Renal cortical epithelial cell (primary cell): ENCODE measurements at places on chromosomes 12 and 14.

- no peak for DNase-seq
Measured at GRCh38 chr12:39805651-39806050, 186.0 kb upstream of the ABCD2 start.

DNA sequence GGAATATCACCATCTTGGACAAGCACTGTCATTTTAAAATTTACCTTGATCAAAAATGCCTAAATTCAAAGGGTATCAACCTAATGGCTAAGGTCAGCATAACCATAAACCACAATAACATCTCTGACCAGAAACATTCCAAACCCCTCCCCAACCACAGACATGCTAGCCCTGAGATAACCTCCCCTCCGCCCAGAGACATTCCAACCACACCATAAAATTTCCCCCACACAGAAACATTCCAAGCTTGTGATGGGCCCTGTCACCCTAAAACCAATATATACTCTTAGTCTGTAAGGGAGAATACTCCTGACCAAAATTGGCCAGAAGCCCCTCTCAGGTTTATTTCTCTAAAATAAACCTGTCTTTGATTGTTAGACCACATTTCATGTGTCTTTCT, 17.7 kb downstream of the EPYC start:
- peak; percentile 13 for DNase-seq

DNA sequence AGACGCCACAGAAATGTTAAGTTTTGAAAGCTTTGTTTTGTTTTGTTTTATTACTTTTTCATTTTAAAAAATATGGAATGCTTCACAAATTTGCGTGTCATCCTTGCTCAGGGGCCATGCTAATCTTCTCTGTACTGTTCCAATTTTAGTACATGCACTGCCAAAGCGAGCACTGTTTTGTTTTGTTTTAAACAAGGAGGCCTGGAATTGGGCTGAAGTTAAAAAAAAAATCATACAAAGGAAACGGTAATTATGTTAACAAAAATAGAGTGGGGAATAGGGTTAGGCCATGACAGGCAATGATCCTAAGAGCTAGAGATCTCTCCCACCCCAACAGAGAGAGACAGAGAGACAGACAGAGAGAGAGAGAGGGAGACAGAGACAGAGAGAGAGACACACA, 57.0 kb downstream of the ZFP36L1 start:
- no peak for DNase-seq

DNA sequence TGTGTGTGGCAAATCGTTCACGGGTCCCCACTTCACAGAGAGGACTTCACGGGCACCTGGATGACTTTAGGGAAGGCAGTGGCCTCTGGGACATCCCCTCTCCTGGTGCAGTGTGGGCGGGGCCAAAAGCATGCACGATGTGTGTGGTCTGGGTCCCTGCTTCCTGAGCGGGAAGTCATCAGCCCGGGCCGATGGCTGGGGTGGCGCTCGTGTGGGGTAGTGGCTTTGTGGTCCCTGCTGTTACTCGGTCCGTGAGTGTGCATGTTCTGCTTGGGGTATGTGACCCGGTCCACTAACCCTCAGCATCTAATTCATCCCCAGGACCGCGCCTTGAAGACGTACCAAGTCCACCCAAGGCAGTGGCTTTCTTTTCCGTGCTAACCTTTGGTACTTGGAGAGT, 142.5 kb upstream of the RTL1 start:
- DNase-seq: no peak

- DNase-seq: no peak
Measured at GRCh38 chr12:56728139-56728861, 3.2 kb upstream of the NACA start.

GRCh38 chr14:69152181-69152901, 578 bp downstream of the DCAF5 start:
- DNase-seq: peak; percentile 40

DNA sequence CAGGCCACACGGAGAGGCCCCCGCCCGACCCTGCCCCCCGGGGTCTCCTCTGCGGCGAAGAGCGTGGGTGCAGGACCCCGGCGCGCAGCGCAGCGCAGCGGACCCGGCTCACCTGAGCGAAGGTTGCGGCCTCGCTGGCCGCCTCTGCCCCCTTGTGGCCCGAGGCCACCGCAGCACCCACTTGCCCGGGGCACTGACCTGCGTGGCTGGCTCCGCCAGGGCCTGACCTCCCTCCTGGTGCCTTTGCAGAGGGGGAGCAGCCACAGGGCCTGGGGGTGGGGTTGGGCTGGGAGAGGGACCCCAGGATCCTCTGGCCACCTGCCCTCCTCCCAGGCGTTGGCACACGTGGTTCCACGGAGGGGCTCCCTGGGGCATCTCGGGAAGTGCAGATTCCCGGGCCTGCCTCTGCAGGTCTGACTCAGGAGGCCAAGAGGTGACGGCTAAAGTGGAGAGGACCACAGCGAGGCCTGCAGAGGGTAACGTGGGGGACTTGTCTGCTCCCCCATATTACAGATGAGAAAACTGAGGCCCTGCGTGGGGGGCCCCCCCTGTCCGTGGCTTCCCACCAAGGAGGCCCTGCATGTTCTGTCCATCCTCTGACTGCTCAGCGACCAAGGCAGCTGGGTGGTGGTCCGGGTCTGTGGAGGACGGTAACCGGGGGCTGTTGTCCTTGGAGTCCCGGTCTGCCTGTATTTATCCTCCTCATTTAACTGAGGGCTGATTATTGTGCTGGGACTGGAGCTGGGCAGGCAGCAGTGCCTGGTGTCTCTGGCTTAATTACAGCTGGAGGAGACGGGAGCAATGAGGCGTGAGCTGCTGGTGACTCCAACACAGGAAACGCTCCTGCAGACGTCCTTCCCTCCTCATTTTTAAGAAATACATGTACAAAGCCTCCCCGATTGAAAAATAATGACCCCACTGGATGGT, 67.9 kb upstream of the BEGAIN start:
- DNase-seq: peak; percentile 41

DNA sequence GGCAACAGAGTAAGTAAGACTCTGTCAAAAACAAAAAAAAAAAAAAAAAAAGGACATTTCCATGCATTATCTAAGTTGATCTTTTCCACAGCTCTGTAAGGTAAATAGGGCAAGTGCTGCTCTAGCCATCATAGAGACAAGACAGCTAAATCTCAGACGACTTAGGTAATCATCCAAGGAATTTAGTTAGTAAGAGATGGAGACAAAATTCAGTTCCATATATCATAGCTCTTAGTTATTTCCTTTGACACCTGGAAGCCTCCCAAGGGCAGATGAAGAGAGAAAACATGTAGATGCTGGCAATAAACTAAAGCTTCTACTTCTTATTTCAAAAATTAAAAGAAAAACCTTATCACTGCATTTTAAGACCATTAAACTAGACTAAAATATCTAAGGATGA, 48.7 kb downstream of the ST8SIA1 start:
- DNase-seq: no peak

GRCh38 chr12:112191840-112192321, 66.5 kb downstream of the TRAFD1 start:
- DNase-seq: no peak

DNA sequence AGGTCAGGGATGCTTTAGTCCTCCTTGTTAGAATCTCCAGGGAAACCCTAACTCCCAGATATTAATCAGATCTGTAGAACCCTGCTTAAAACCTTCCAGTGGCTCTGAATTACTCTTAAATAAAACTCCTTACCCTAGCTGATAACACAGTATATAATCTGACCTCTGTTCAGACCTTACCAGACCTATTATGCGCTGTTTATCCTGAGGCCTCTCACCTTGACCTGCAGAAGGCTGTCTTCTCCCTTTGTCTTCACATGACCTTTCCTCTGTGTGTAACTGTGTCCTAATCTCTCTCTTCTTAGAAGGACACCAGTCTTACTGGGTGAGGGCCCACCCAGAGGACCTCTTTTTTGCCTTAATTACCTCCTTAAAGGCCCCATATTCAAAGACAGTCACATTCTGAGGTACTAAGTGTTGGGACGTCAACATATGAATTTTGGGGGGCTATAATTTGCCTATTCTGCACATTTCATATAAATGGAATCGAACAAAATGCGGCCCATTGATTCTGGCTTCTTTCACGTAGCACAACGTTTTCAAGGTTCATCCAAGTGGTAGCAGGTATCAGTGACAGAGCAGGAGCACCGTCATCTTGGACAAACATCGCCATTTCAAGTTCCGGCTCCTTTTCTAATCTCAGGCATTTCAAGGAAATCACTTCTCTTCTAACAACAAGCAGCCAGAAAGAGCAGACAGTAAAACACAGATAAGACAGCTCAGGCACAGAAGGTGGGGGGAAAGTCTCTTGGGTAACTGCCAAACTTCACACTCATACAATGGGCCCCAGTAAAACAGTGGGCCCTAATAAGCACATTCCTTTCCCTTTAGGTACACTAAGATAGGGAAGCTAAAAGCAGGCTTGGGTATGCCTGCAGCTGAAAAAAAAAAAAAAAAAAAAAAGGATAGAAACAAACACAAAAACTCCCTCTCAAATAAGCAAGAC, 200.2 kb upstream of the NUDT4 start:
- no peak for DNase-seq

- no peak for DNase-seq
Measured at GRCh38 chr12:117718141-117718540, 250.6 kb downstream of the KSR2 start.

DNA sequence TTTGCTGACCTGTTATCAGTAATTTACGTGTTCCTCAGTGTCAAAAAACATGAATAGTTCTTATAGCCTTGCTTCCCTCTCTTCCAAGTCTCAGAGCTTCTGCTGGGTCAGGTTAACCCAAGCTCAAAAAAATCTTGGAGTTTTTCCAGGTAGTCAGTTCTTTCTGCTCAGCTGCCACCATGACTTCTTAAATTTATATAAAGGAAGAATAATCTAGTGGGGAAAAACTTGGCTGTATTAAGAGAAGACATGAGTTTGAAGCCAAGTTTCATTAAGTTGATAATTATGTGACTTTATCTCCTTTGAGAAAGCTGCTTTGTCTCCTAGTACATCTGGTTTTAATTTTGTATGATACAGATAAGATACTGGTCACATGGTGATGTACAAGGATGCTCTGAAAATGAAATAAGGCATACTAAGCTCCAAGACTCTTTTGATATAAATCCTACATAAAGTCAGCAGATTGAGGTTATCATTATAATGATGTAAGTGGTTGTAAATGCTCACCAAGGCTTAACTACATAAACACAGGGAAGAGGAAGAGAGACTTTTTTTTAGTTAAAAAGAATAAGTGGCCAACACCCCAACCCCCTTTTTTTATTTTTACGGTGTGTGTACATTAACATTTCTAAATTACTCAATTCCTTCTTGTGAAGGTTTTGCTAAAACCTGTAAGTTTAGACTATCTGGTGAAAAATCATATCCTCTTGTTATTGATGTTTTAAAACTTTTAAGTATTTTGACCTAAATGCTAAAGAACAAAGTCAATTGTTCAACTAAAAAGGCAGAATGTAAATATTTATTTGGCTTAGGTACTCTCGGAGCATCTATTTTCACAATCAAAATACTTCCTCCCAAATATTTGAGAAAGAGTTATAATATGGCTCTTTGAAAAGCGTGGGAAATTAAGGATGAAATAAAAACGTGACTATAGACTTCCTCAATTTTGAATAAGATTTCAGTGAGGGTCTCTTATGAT, 84.1 kb upstream of the SLC38A2 start:
- DNase-seq: no peak

DNA sequence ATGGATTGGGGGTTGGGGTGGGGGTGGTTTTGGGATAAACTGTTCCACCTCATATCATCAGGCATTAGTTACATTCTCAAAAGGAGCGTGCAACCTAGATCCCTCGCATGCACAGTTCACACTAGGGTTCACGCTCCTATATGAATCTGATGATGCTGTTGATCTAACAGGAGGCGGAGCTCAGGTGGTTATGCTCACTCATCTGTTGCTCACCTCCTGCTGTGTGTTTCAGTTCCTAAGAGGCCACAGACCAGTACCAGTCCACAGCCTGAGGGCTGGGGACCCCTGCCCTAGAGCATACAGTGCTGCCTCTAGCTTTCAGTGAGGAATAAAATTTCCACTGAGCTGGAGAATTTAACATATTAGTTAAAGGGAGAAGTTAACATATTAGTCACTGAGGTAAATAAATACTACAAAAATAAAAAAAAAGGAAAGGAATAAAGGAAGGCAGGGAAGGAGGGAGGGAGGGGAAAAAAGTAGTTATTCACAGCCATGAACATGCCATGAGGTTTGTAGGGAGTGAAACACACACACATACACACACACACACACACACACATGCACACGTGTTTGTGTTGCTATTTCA, 612.7 kb upstream of the TBX3 start:
- DNase-seq: no peak

DNA sequence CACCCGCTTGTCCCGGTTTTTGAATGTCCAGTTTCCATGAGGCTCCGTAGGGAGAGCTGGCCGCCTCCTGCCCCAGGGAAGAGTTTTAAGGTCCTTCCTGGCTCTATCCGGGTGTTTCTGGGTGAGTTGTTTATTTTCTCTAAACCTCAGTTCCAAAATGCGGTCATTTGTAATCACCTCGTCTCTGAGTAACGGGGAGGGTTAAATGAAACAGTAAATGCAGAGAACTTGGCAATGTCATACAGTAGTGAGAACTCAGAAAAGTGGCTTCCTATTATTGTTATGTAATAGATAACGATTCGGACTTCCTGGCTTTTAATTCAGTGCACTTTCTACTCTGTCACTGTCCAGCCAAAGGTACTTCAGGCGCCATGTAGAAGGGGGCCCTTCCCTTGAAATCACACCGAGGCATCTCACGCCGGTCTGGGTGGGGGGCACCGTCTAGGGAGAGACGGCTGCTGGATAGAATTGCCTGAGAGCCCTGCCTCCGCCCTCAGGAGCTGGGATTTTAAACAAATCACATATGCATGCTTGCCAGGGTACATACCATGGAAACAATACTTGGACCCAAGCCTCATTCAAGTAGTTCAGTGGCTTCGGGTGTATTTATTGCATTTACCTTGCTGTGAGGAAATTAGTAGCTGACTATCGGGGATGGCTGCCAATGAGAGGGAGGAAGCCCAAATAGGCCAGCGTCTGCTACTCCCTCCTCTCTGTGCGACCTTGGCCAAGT, 26.4 kb downstream of the NOS1 start:
- no peak for DNase-seq

DNA sequence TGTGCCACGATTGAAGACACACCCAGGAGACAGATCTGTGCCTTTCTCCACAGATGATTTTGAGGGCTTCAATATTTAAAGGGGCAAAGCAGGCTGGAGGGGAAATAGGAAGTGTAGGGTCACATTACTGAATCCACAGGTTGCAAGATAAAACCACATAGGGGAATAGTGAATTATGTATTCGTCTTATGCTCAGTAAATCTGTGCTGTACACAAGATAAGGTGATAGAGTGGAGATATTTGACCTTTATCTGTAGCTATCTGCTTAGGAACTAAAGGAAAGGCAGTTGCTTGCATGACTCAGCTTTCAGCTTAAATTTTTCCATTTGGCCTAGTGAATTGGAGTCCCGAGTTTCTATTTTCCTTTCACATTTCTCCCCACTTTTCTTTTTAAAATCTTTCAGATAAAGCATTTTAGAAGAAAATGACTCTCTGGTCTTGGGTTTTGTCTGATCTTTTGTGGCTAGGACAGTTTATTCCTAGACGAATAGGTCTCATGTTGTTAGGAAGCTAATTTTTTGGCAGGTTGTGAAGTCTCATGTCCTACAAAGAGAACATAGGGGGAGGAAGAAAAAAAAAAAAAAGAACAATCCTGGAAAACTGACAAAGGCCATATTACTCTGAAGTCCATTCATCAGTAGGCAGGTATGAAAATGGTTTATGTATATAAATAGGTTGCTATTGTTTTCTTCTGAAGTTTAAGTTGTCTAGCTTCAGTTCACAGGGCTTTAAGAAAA, 55.4 kb downstream of the FBXO33 start:
- peak; percentile 10 for DNase-seq
